Mammary epithelial cell (primary cell): ENCODE measurements at places on chromosomes 1 and 21. TPM values are rescaled to one million over a fixed set of nuclear protein-coding genes. Genes with fewer than 3 reads are reported as not detected.

The UCK2 gene
- total RNA-seq: 111 TPM

GRCh38 chr1:58409890-58410289 lies 136.6 kb downstream of the OMA1 start:
- DNase-seq: no peak

- DNase-seq: no peak
These were observed 63.9 kb downstream of the WDR64 start for GRCh38 chr1:241715956-241716355.

- DNase-seq: peak; percentile 6
These were observed 467.5 kb upstream of the CXADR start for GRCh38 chr21:17045214-17045853.

The PCP4 gene
- total RNA-seq: not detected

The PI4KB gene
- total RNA-seq: 58.3 TPM

The C1orf53 gene
- 3.2 and 4.6 TPM in 2 replicates for total RNA-seq

- no peak for DNase-seq
These were observed 32.6 kb upstream of the FMO2 start for GRCh38 chr1:171152549-171152948.

DNA sequence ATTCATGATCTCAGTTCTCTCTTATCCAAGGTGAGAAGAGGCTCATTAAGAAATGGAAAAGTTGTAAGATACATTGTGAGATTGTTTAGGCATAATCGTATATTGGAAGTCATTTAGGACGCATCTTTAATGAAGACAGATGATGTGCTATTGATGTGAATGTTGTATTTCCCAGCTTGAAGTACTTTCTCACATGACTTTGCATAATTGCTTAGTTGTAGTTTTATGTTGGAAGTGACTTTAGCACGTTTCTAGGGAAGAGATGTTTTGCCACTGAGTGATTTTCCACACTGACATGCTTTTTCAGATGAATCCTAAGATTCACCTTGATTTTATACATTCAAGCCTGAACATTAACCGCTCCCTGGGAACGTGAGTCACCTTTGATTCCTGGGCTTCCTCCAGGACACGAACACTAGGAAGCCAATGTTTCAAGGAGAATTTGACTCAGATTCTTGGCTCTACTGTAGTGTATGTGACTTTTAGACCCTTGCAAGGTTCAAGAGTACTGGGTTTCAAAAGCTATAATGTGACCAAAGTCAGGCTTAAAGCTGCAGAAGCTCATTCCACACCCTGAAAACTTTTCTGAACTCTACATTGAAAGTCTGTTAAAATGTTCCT lies 27.9 kb downstream of the ANGEL2 start:
- peak; percentile 37 for DNase-seq

The S100A9 gene
- 95.5 TPM for total RNA-seq

The MANEAL gene
- total RNA-seq: 3.1 and 4.7 TPM in 2 replicates

- DNase-seq: no peak
These were observed 145.7 kb downstream of the ZNF644 start for GRCh38 chr1:90876101-90876500.

The C8A gene
- total RNA-seq: not detected

The CENPF gene
- 25.3 and 52.4 TPM in 2 replicates for total RNA-seq

The MATN1 gene
- not detected for total RNA-seq

The TSPEAR gene
- not detected for total RNA-seq

GRCh38 chr1:208942394-208943130 lies 641.0 kb upstream of the CAMK1G start:
- peak; percentile 38 for DNase-seq

GRCh38 chr1:27643600-27644368 lies 8.8 kb upstream of the FGR start:
- DNase-seq: peak; percentile 46

The AIRE gene
- total RNA-seq: not detected

The SERINC2 gene
- total RNA-seq: 583 and 595 TPM in 2 replicates

The AIM2 gene
- total RNA-seq: not detected in 2 replicates

The OR6N1 gene
- total RNA-seq: not detected

The PROX1 gene
- total RNA-seq: 0.35 and 1.3 TPM in 2 replicates

DNA sequence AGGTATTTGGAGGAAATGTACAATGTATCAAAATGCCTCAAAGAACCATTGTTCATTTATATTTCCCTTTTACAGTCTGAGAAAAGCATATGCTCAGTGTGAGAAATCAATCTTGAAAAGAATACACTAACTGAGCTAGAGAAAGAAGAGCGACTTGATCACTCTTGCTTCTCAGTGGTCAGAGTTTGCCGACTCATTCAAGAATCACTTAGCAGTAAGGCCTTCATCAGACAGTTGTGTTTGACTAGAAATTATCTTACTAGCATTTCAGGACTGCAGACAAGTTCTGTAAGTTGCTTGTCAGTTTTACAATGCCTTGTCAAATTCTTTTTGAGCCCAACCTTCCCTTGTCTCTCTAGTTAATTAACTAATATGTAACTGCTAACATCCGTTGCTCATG lies 12.9 kb downstream of the RGS18 start:
- no peak for DNase-seq

- no peak for DNase-seq
These were observed 75.4 kb downstream of the SLC35A3 start for GRCh38 chr1:100045206-100045605.

- no peak for DNase-seq
These were observed 9.2 kb upstream of the C1orf141 start for GRCh38 chr1:67143966-67144365.

- DNase-seq: no peak
These were observed 467.9 kb downstream of the MRPL39 start for GRCh38 chr21:25139414-25139813.

DNA sequence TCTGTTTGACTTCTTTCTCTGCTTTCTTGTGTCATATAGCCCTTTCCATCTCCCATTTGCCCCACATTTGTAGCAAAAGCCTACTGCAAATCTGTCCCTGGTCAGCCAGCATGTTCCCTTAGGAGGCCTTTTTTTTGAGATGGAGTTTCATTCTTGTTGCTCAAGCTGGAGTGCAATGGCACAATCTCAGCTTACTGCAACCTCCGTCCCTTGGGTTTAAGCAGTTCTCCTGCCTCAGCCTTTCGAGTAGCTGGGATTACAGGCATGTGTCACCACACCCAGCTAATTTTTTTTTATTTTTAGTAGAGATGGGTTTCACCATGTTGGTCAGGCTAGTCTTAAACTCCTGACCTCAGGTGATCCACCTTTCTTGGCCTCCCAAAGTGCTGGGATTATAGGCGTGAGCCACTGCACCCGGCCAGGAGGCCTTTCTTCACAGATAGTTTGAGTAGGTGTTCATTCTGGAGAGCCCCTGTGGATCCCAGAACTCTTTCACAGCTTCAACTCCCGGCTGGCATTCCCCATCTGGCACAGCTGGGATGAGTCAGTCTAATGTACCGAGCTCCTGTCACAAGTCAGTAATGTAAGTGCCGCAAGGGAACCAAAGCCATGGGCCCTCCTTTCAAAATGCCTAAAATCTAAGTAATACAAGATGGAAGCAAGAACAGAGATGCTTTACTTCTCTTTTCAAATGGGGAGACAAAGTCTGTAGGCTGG lies 9.4 kb upstream of the NHLH1 start:
- no peak for DNase-seq

DNA sequence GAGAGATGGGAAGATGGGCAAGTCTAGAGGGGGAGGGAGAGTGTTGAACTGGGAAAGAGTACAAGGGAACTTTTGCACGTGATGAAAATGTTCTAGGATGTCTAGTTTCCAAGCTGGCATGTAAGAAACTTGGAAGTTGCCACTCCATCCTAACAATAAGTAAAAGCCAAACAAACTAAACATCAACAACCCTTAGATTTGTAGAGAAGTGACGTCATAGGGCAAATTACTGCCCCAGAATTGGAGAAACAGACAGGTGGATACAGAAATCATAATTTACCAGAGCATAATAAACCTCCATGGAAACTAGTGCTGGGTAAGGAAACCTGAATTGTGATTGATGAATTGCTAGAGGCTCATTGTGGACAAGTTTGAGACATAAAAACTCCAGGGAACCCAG lies 14.7 kb upstream of the ZBTB40 start:
- no peak for DNase-seq

- no peak for DNase-seq
These were observed 2.9 kb upstream of the CRABP2 start for GRCh38 chr1:156708218-156708661.

DNA sequence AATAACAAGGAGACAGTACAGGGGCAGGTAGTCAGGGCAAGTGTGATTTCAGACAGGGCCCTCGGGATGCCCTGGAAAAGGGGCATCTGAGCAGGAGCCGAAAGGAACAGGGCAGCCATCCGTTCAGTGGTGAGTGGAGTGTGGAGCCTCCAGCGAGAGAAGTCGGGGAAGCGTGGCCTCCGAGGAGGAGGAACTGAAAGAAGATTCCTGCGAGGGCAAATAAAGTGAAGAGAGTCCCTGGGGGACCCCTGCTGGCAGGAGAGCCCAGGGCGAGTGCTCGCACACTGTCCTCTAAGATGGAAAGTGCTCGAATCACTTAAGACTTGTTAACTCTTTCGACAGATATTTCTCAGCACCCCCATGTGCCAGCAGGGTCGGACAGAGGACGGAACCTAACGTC lies 3.5 kb upstream of the UTS2 start:
- DNase-seq: no peak

The C4BPB gene
- not detected for total RNA-seq

GRCh38 chr21:33977017-33977720 lies 61.6 kb upstream of the ATP5PO start:
- no peak for DNase-seq

The AMY2A gene
- total RNA-seq: not detected

GRCh38 chr1:61844006-61844405 lies 101.7 kb downstream of the PATJ start:
- DNase-seq: no peak

- no peak for DNase-seq
These were observed 3.0 kb upstream of the SDE2 start for GRCh38 chr1:226001963-226002666.

DNA sequence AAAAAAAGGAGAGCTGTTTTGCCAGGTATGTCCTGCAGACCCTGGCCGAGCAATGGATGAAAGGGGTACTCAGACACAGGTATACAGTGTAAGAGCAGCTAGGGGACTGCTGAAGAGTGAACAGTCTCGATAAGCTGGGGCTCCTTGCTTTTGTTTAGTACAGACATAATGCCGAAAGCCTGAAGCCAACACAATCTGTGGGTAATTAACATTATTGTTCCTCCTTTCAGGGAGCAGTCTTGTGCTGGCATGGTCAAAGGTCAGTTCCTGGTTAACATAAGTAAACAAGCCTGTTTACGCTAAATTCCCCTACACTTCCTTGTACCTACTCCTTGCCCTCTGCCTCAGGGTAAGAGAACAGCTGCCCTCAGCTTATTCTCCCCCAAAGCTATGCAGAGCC lies 272.3 kb upstream of the ST6GALNAC5 start:
- DNase-seq: no peak

GRCh38 chr1:31201931-31202360 lies 37.7 kb downstream of the NKAIN1 start:
- DNase-seq: no peak

DNA sequence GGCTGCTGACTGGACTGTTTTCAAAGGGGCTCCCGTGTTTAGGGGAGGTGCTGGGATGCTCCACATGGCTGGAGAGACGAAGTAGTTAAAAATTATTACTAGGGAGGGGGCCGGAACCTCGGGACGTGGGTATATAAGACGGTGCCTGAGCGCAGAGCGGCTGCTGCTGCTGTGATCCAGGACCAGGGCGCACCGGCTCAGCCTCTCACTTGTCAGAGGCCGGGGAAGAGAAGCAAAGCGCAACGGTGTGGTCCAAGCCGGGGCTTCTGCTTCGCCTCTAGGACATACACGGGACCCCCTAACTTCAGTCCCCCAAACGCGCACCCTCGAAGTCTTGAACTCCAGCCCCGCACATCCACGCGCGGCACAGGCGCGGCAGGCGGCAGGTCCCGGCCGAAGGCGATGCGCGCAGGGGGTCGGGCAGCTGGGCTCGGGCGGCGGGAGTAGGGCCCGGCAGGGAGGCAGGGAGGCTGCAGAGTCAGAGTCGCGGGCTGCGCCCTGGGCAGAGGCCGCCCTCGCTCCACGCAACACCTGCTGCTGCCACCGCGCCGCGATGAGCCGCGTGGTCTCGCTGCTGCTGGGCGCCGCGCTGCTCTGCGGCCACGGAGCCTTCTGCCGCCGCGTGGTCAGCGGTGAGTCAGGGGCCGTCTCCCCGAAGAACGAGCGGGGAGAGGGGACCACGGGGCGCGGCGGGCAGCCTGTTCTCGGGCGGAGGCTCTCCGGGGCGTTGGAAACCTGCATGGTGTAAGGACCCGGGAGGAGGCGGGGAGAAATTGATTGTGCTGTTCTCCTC lies at the start of gene CHODL:
Gene CHODL, plus strand, starts transcription at position 163 of the 793 bp plus-strand sequence. Its CDS starts 391 bp downstream, at position 554.
- DNase-seq: no peak

- DNase-seq: no peak
These were observed 39.0 kb upstream of the TADA1 start for GRCh38 chr1:166915042-166915441.

- no peak for DNase-seq
These were observed 56.3 kb downstream of the NVL start for GRCh38 chr1:224273641-224274040.

DNA sequence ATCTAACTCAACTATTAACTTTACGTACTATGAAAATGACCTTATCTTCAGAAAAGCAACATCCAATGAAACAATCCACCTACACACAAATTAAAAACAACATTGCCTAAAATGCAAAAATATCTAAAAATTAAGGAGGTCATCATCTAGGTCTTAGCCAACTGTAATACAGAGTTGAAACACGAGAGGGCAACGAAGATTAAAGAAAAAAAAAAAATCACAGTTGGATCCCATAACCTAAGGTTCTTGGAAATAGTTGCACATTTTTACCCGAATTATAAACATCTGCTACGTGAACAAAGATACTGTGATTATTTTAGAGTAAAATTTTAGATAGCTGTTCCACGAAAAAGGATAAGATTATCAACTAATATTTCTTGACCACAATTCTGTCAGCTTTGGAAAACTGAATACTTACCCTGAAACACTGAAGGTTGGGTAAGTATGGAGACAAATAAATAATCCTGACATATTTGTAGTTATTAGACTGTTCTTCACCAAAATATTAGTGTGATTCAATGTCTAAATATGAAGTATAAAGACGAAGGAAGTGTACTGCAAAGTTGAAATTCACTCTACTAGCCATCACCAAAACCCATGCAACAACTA lies 88.0 kb upstream of the AK4 start:
- DNase-seq: peak; percentile 25
